ENCODE measurements at places on chromosomes 16 and 17.

DNA sequence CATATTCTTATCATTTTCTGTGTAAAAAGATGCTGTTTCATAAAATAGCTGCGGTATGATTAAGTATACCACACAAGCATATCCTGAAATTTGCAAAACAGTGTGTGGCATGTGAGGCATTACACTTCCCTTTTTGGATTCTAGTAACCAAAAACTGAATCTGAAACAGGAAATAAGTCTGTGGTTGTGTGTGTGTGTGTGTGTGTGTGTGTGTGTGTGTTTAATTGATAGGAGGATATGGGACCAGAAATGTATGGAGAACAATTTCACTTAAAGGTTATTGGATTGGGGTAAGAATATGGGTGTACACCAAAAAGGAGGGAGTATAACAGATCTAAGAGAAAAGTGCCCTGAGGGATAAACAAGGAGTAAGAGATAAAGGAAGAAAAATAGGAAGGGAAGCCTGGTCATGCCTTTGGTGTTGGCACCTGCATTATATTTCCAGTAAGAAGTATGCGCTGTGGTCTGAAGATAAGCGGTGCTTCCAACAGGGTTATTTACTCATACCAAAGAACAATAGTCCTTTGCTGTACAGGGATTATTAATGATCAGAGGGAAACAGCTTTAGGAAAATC, 4.0 kb downstream of the LYRM1 start:
- DNase-seq: peak; percentile 28

DNA sequence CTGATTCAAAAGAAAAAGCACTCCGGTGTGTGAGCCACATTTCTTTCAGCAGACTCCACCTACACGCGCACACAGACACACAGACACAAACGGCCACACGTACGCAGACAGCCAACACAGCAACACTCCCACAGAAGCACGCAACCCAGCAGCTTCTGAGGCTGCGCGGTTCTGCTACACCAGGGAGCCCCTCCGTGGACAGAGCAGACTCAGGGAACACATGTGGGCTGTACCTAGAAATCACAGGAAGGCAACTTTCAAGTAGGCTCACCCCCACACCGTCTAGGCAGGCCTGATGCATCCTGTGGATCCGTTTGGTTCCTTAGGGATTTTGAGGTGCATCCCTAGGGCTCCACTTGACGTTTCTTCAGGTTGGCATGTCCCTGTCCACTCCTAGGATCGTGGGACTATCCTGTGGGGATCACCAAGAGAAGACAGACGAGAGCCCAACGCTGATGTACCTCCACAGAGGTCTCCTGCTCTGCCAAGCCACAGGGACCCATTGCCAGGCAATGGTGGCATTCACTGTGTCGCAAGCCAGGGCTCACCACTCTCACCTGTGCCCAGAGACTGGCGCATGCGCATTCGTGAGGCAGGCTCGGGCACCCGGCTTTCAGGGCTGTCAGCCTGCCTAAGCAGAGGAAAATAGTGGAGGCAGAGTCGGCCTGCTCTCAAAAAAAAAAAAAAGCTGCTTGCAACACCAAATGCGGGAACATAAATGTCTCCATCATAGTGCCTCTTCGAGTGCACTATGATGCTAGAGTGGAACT, 2333.3 kb downstream of the TP53TG3F start:
- DNase-seq: no peak

DNA sequence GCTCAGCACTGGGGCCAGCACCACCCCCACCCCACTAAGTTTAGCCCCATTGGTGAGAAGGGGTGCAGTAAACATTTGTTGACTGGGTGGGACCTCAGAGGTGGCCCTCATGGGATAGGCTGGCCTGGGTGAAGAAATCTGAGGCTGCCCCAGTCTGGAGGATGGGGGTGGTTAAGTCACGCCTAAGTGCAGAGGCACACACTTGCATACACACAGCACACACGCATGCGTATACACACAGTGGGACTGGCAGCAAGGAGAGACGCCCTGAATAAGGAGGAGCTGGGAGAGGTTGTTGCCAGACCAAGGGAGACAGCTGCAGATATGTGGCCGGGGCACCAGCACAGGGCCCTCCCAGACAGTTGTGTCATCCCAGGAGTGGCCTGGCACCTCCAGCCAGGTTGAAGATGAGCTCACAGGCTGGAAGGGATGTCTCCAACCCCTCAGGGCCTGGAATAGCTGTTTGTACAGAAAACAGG, 3.0 kb upstream of the BCAR1 start:
- no peak for DNase-seq

DNA sequence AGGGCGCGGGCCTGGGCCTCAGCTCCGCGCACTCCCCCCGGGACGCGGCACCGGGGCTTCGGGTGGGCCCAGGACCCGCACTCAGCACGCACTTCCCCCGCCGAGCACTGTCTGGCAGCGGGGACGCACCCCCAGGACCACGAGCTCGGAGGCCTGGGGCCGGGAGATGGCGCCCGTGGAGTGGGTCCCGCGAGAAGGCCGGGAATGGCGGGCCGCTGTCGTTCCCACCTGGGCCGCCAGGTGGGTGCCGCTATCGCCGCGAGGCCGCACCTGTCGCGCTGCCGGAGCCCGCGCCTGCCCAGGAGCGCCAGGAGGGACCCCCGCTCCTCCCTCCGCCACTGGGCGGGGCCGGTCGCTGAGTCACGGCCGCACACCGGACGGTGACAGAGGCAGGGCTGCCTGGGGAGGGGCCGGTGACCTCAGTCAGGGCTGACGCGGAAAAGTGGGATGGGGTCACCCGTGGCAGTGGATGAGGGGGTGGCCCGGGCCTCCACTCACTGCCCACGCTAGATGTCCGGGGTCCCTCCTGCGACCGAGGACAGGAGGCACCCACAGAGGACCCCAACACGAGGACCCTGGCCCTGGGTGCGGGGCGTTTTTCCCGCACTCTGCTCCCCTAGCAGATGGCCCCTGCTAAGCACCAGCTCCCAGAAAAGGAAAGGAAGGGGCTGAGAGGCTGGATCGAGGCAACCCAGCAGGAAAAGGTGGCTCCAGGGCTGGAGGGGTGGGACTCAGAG, 6.9 kb upstream of the ACTG1 start:
- DNase-seq: peak; percentile 72

DNA sequence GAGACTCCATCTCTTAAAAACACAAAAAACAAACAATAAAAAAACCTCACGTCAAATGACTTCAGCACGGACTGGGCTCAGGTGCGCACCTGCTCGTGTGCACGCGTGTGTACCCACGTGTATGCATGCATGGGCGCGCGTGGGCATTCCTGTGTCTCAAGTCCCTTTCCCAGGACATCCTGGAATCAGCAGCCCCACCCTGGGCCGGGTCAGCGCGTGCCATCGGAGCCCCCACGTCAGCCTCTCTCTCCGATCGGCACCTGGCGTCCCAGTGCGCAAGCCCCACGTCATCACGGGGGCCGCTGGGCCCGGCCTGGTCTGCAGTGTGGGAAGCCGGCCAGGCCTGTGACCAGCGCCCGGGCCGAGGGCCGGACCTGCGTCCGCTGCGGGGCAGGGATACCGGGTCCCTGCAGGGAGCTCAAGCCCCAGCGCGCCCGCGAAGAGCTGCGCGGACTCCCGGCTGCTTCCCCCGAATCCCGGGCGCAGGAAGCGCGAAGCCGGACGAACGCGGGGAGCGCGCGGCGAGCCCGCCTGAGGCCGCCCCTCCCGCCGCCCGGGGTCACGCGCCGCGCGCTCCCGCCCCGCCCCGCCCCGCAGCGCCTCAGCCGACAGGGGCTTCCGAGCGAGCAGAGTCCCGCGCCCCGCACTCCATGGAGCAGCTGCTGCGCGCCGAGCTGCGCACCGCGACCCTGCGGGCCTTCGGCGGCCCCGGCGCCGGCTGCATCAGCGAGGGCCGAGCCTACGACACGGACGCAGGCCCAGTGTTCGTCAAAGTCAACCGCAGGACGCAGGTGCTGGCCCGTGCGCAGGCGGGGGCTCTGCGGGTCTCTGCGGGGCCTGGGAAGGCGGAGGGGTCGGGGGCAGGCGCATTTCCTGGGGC, at the start of gene FN3K:
FN3K (plus strand) TSS at position 629 of the 880 bp plus-strand sequence; CDS start at position 651, 22 bp downstream.
- DNase-seq: peak; percentile 85

- no peak for DNase-seq
These were observed 27.8 kb downstream of the CTRB2 start for GRCh38 chr16:75179208-75179607.

- DNase-seq: no peak
These were observed 19.0 kb downstream of the CENPX start for GRCh38 chr17:82003411-82004381.

GRCh38 chr16:66091471-66091891, 275.0 kb upstream of the CDH5 start:
- no peak for DNase-seq

GRCh38 chr17:80063830-80064585, 27.6 kb downstream of the CCDC40 start:
- DNase-seq: no peak

All from NCI-H146 (cell line).